ENCODE measurements at places on chromosomes 11 and 22.

GRCh38 chr11:35009191-35009943 lies 92.9 kb downstream of the PDHX start:
- no peak for DNase-seq

- no peak for DNase-seq
These were observed 2.1 kb upstream of the RTCB start for GRCh38 chr22:32414191-32414590.

- DNase-seq = no peak
These were observed 220.8 kb downstream of the RAB38 start for GRCh38 chr11:87954476-87954875.

DNA sequence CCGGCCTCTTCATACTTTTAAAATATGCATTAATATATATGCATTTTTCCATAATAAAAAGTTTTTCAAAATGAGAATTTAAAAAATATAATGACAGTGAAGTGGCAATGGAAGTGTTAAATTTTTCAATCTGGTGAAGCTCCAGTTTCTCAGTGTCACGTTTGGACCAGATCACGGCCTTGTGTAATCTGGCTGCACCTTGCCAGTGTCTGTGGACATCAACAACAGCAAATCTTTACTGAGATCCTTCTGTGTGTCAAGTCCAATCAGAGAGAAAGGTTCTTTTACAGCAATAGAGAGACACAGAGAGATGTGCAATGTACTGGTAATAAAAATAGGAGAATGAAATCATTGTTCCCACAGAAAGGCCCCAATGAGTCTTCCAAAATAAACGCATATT lies 49.8 kb upstream of the PAK1 start:
- DNase-seq = no peak

- DNase-seq = peak; percentile 83
These were observed 1.1 kb upstream of the ATG16L2 start for GRCh38 chr11:72812967-72813739.

DNA sequence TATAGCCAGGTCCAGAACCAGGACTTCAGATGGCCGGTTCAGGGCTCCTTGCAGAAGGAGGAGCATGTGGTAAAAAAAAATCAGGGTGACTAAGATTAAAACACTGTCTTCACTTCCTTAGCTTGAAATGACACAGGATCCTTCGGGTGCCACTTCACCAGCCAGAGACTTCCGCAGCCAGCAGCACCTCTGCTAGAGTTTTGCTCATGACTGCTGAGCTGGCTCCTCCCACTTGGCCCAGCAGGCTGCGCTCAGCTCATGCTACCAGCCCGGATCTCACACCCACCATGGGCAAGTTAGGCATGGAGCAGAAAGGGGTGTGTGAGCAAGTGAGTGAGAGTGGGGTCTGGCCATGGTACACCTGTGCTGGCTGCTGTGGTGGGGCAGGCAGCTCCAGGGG lies 6.6 kb upstream of the MS4A18 start:
- no peak for DNase-seq

- peak; percentile 45 for DNase-seq
These were observed 83.6 kb upstream of the PPARA start for GRCh38 chr22:46066691-46067090.

- DNase-seq = no peak
These were observed 589 bp upstream of the NDUFC2 start for GRCh38 chr11:78080084-78080817.

- no peak for DNase-seq
These were observed 984.6 kb downstream of the DLG2 start for GRCh38 chr11:84642500-84642899.

- no peak for DNase-seq
These were observed 4.1 kb downstream of the INPP5J start for GRCh38 chr22:31126869-31127175.

DNA sequence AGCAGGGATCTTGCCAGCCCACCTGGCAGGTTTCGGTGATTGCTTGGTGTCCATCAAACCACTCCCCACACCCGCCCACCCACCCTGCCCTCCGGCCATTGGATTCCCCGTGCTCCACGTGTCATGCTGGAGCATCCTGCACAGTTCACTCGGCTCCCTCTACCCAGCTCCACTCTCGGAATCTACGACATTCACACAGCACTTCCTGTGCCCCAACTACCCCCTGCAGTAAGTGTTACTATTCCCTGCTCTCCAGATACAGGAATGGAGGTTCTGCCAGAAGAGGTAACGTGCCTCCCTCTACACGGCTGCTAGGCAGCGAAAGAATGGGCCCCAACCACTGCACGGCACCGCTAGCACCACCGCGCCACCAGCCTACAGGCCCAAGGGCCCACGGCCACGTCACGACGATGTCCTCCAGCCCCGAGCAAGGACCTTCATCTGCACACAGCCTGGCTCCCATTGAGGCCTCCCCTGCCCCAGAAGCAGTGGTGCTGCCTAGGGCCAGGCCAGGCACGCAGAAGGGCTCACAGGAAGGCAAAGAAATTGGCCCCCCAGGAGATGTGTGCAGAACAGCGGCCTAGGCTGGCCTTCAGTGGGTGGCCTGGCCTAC lies 27.6 kb downstream of the WNT7B start:
- DNase-seq = no peak

DNA sequence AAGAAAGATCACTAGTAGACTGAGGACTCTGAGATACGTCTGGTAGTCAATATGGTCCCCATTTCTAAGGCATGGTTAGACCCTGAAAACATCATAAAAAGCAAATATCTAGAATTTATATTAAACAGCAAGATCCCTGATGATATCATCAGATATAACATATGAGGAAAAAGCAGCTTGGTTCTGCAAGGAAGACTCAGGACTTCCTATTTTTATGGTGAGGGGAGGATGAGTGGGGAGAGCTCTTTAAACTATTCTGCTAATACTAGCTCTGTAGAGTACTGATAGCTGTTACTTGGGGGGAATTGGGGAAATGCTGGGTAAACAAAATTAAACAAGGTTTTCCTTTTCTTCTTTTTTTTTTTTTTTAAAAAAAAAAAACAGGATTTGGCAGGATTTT lies 235.8 kb downstream of the SWAP70 start:
- no peak for DNase-seq

- DNase-seq = no peak
These were observed 30.7 kb downstream of the SERPINH1 start for GRCh38 chr11:75592715-75593114.

DNA sequence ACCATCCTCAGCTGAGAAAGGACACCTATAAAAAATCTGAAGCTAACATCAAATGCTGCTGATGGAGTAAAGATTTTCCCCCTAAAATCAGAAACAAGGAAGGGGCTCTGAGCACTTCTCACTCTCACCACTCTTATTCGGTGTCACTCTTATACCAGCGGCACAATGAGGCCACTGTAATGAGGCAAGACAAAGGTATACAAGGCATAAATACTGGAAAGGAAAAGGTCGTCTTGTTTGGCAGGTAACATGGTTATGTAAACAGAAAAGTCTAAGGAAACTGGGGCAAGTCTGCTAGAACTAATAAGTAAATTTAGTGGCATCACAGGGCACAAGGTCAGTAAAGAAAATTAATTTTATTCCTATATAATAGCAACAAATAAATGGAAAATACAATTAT lies 8.1 kb upstream of the MOB2 start:
- no peak for DNase-seq

- no peak for DNase-seq
These were observed 83.2 kb upstream of the GAL start for GRCh38 chr11:68601147-68601546.

DNA sequence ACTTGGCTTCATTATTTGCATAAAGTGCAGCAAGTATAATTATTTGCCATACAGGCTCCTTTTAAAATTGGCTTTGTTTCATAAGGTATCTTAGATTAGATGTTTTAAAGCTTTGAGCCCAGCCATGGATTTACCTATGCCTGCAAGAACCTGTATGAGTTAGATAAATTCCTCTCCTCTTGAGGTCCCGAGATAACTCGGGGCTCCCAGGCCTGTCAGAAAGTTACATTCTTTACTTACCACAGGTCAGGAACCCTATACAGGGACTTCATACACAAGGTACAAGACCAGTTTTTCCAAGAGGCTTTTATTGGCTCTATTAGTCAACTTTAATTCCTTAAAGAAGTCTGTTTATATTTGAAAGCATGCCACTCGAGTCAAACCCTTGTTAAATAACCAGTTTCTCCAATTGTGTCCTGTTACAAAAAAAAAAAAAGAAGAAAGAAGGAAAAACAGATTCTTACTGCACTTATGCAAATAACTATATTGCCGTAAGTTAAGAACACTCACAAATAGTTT lies 2.3 kb upstream of the C1QTNF6 start:
- DNase-seq = no peak

GRCh38 chr11:113201054-113201818 lies 113.1 kb upstream of the TTC12 start:
- DNase-seq = no peak

- DNase-seq = no peak
These were observed 72.7 kb upstream of the AKIP1 start for GRCh38 chr11:8838248-8838647.

- DNase-seq = no peak
These were observed 14.7 kb upstream of the APLP2 start for GRCh38 chr11:130054966-130055365.

- DNase-seq = no peak
These were observed 9.9 kb upstream of the KCNJ5 start for GRCh38 chr11:128881221-128881620.

- no peak for DNase-seq
These were observed 81.0 kb upstream of the FGF3 start for GRCh38 chr11:69899957-69900821.

- DNase-seq = peak; percentile 92
These were observed at the start of gene TYMP for GRCh38 chr22:50529897-50530579. Gene TYMP (minus strand): TSS chr22:50530012. CDS start chr22:50529709, 303 bp downstream.

DNA sequence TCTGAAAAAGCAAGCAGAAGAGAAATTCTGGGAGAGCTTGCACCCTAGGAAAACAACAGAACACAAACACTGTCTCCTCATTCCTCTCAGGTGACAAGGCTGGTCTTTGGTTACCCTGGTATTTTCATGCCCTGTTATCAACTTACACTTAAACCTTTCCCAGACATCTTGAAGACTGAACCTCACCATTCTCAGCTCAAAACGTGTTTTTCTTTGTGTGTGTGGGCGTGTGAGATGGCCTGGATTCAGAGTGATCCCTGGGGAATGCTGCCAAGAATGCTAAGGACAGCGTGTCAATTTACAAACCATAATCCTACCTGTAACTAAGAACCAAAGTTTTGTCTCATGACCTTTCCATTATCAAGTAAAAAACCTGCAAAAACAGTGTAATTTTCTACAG lies 33.3 kb downstream of the ELF5 start:
- no peak for DNase-seq

GRCh38 chr11:21641869-21642268 lies 551.0 kb upstream of the ANO5 start:
- no peak for DNase-seq

DNA sequence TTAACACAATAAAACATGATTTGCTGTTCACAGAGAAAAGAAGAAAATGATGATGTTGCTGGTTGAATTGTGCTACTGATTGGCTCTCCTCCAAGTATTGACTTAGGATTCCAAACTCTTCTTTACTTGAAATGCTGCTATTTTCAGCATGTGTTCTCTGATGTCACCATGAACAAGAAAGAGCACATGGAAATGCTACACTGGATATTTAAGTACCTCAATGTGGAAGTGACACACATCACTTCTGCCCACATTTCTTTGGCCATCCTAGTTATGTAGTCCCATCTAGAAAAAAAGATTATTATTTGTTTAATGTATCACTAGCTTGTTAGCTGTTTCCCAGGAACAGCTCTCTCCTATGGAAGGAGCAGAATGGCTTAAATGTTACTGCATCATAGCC lies 27.2 kb downstream of the OR52B2 start:
- no peak for DNase-seq

DNA sequence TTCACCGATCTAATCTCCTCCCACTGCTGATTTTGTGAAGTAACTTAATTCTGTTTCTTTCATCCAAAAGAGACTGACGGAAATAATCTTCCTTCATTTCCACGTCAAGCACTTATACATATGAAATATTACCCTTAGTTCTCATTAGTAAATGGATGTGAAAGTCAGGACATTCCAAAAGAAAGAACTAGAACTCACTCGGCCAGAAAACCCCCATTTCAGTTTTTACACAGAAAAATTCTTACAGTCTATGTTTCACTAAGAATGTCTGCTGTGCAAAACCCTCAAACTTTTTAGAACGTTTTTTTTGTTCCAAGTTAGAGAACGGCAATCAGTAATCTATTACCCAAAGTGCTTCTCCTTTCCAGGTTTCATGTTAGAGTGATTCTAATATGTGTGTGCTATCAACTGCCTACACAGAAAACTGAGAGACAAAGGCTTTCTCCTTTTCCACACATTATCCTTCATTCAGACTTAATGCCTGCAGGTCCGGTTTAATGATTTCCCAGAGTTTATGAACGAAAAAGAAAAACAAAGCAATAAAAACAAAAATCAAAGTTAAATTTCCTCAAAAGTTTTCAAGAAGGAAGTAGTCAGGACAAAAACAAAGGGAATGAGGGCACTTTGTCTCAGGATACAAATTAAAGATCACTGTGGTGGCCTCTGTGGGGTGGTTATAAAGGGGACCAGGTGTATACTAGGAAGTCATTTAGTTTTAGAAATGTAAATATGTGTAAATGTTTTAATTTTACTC lies 11.3 kb upstream of the SESN3 start:
- no peak for DNase-seq

GRCh38 chr11:113001709-113002108 lies 40.5 kb downstream of the NCAM1 start:
- no peak for DNase-seq

DNA sequence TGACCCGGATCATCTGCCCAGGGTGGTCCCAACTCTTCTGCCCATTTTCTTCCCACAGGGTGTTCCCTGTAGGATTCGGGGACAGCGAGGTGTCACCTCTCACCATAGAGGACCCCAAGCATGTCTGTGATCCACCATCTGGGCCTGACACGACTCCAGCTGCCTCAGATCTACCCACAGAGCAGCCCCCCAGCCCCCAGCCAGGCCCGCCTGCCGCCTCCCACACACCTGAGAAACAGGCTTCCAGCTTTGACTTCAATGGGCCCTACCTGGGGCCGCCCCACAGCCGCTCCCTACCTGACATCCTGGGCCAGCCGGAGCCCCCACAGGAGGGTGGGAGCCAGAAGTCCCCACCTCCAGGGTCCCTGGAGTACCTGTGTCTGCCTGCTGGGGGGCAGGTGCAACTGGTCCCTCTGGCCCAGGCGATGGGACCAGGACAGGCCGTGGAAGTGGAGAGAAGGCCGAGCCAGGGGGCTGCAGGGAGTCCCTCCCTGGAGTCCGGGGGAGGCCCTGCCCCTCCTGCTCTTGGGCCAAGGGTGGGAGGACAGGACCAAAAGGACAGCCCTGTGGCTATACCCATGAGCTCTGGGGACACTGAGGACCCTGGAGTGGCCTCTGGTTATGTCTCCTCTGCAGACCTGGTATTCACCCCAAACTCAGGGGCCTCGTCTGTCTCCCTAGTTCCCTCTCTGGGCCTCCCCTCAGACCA lies 24.0 kb downstream of the CSF2RB start:
- no peak for DNase-seq

GRCh38 chr11:70860888-70861287 lies 391.5 kb downstream of the SHANK2 start:
- no peak for DNase-seq

GRCh38 chr11:57490456-57491248 lies 24.9 kb downstream of the SLC43A1 start:
- DNase-seq = no peak

All from right cardiac atrium (tissue), 5 donors.